ENCODE measurements at places on chromosomes 12 and 14.

GRCh38 chr14:22489957-22490950 is 98.8 kb downstream of the DAD1 start:
- no peak for DNase-seq

DNA sequence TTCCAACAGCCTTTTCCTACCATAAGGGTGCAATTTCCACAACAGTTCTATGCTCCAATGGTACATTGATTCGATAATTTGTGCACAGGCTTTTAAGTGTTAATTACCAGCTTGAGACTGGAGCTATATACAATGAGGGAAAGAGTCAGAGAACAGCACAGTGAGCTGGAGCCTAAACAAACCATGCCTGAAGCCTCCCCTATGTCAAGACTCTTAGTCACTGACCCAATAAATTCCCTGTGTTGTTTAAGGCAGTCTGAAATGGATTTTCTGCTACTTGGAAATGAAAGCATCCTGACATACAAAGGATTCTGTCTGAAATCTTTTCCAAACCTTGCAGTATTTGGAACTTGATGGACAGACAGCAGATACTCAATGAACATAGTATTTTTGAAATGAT is 149.0 kb downstream of the EFCAB11 start:
- no peak for DNase-seq

DNA sequence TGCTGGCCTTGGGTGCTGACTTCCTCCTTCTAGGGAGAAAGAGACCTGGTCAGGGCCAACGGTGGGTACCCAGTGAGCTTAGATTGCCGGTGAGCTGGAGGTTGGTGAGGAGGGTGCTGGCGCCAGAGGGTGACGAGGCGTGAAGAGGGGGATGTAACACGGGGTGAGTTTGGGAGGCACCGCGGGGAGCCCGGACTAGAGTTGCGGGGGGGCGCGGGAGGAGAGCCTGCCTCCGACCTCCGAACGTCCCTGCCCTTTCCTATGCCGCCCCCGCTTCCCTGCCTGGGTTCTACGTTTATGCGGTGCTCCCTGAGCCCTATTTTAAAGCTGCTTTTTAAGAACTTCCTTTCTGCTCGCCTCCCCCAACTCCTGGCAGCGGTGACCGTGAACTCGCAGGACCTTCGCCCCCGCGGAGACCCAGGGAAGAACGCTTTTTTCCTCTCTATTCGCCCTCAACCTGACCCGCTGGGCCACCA is 18.6 kb downstream of the OR6S1 start:
- no peak for DNase-seq

DNA sequence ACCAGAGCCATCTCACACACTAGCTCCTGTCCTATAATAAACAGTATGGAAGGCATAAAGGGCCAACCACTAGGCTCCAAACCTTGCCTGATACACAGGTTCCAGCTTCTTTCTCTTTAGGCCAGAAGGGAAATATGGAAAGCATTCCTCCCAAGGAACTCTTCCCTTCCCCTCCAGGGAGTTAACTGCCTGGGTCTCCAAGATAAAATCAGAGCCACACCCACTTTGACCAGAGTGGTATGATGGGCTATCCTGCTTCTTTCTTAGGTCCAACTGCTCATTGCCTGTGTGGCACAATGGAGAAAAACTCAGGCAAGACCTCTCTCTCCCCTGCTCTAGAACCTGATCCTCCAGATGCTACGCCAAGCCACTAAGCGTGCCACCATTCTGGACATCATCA is 2.1 kb downstream of the TSSK4 start:
- DNase-seq, result no peak

All from T-helper 2 cell (primary cell).